ENCODE measurements at places on chromosomes 2 and 18. TPM values are rescaled to one million over a fixed set of nuclear protein-coding genes. Genes with fewer than 3 reads are reported as not detected.

GRCh38 chr18:3448838-3449511 lies 997 bp upstream of the TGIF1 start:
- H3K4me3 ChIP-seq, result peak overlapping the region; percentile 86
- DNase-seq, result peak; percentile 87
- H3K27me3 ChIP-seq, result no peaks in the 10 kb centered on the region
- H3K27ac ChIP-seq, result peak overlapping the region; percentile 93

- H3K36me3 ChIP-seq, result peaks cover 29% of the 10 kb centered on the region
- H3K27me3 ChIP-seq, result no peaks in the 10 kb centered on the region
- H3K4me1 ChIP-seq, result peaks cover 35% of the 10 kb centered on the region
- DNase-seq, result no peak
- no peak overlapping the region for H3K27ac ChIP-seq
These were observed 48.0 kb downstream of the HDLBP start for GRCh38 chr2:241267249-241268067.

DNA sequence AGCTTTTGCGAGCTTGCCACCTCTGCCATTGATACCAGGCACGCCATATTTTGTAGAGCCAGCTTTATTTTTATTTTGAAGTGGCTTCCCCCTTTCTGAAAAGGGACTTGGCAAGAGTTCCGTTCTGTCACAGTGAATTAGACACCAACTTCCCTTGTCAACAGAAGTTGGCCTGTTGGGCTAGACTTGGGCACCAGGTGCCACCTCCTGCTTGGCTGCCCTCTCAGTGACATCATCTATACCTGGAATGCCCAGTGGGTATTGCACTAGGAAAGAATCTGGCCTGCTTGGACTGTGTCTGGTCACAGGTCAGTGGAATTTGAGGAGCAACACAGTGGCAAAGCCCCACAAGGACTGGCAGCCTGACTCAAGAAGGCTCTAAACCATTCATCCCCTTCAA lies 101.0 kb downstream of the BCL2L11 start:
- no peak overlapping the region for H3K4me3 ChIP-seq
- no peaks in the 10 kb centered on the region for H3K4me1 ChIP-seq
- no peak for DNase-seq
- H3K27ac ChIP-seq, result no peak overlapping the region
- peaks cover 4% of the 10 kb centered on the region for H3K36me3 ChIP-seq

GRCh38 chr18:31880186-31880898 lies 62.6 kb downstream of the TRAPPC8 start:
- H3K27ac ChIP-seq, result no peak overlapping the region
- H3K4me1 ChIP-seq, result peaks cover 10% of the 10 kb centered on the region
- H3K36me3 ChIP-seq, result peaks cover 60% of the 10 kb centered on the region
- H3K4me3 ChIP-seq, result no peak overlapping the region

- no peak for DNase-seq
- H3K4me1 ChIP-seq, result no peaks in the 10 kb centered on the region
- no peaks in the 10 kb centered on the region for H3K27me3 ChIP-seq
- H3K4me3 ChIP-seq, result no peak overlapping the region
- no peak overlapping the region for H3K27ac ChIP-seq
These were observed 68.5 kb downstream of the CTIF start for GRCh38 chr18:48607056-48607984.

ARPC2 gene
- 564 TPM for total RNA-seq

GALNT14 gene
- total RNA-seq, result 0.44 TPM
